GM18507 (cell line): ENCODE measurements at places on chromosomes 12 and 14.
A peak's percentile ranks its signal among the peaks of the same experiment; 100 is the strongest.

GRCh38 chr12:38921025-38921677, 15.8 kb upstream of the CPNE8 start:
- DNase-seq: no peak

DNA sequence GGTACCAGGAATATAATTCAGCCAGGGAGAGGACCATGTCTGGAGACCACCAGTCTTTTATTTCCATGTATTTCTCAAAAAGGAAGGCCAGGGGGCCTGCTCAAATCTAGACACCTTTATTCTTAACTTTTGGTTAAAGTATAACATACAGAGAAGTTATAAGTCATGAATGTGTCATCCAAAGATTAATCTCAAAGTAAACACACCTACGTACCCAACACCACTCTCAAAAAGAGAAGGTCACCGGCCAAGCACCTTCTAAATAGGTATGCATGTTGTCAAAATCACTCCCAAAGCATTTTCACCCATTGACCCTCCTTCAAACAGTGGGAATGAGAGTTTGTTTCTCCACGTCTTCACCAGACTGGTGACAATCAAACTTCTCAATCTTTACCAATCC, 60.0 kb upstream of the FZD10 start:
- no peak for DNase-seq

GRCh38 chr12:124747426-124748161, 116.1 kb downstream of the SCARB1 start:
- DNase-seq: peak; percentile 55

DNA sequence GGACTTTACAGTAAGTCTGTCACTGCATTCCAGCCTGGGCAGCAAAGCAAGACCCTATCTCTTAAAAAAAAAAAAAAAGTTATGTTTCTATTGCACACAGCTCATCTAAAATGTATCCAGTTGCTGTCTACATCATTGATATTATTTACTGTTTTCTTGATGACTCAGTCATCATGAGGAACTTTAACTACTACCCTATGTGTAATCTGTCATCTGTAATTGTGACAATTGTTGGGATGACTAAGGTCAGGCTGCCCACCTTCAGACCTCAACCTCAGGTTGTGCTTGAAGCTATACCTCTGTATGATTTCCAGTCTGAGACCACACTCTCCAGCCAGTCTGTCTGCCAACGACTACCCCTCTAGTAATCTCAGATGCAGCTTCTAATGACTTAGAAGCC, 15.3 kb downstream of the PPP1R13B start:
- no peak for DNase-seq

GRCh38 chr12:14948672-14949071, 10.3 kb upstream of the ERP27 start:
- DNase-seq: peak; percentile 69

- no peak for DNase-seq
Measured at GRCh38 chr12:104376650-104377513, 73.3 kb downstream of the EID3 start.

DNA sequence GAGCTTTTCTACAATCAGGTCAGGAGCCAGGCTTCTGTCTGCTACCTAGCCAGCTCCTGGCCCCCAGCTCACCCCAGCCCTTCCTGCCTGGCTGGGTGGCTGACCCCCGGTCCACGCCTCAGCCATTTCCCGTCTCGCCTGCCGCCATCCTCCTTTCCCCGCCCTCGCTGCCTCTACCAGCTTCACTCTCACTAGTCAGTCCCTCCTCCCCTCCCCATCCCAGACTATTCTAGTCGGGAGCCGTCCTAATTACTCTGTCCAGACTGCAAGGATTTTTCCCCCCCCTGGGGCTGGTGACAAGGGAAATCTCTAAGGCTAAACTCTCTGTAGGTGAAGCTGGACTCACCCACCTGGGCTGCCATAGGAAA, 825 bp downstream of the DHH start:
- DNase-seq: no peak

GRCh38 chr12:103268831-103269514, 226.8 kb downstream of the C12orf42 start:
- DNase-seq: no peak

GRCh38 chr14:20827326-20827725, 24.7 kb upstream of the RNASE1 start:
- no peak for DNase-seq

GRCh38 chr12:4047421-4047820, 174.2 kb upstream of the PARP11 start:
- no peak for DNase-seq

DNA sequence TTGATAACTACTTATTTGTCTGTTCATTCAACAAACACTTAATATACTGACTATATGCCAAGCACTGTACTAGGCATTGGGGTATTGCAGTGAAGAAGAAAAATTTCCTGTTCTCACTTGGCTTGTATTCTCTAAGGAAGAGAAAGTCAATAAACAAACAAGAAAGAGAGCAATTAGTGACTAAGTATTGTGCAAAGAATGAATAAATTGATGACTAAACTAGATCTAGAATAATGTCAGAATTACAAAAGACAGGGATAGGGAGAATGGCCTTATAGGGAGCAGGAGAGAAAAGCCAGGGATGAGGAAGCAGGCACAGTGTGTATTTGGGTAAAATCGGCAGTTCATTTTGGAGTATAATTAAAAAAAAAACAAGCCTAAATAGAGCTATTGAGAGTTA, 4.2 kb upstream of the LIN7A start:
- no peak for DNase-seq

DNA sequence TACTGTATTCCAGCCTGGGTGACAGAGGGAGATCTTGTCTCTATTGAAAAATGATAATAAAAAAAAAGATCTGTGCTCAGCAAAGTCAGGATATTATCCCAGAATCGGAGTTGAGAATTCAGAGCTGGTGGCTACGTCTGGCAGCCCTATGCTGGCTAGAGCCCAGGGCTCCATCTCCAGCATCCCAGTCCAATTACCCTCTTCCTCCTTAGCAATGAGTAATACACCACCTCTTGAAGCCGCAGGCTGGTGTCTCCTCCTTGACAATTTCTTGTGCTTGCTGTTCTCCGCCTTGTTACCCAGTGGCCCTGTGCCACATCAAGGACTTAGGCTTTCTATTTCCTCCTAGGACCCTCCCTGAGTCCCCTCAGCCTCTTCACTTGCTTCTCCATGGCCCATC, 38.4 kb upstream of the DDX11 start:
- DNase-seq: no peak

GRCh38 chr14:100653409-100653808, 66.2 kb upstream of the BEGAIN start:
- DNase-seq: no peak

DNA sequence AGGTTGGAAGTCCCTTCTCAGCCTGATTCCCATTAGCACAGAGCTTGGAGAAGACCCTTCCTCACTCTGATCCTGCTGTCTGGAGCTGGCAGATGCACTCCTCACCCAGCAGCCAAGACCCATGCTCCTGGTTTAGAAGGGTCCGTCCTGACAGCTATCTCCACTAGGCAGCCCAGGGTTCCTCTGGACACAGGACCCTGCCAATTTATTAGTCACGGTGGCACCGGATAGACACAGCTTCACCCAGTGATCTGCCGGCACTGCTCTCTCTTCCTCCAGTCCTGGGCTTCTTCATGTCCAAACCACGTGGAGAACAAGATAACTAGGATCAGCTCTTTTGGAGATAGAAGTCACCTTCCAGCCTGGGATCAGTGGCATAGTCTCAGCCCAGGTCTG, 26.2 kb upstream of the TCL1B start:
- no peak for DNase-seq

DNA sequence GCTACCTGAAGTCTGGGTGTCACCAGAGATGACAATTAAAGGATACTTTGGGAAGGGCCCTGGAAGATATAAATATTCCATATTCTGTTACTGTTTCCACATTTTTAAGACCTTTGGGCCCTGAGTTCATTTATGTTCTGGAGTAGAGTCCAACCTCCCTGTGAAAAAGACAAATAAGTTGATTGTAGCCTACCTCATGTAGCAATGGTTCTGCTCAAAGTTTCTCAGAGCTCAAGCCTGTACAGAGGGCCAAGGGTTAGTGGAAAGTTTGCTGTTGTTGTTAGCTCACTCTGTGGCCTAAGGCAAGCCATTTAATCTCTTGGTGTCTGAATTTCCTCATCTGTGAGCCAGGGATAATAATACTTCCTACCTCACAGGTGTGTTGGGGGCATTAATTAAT, 284.7 kb upstream of the DDHD1 start:
- no peak for DNase-seq

- DNase-seq: no peak
Measured at GRCh38 chr14:101788016-101788635, 26.6 kb downstream of the PPP2R5C start.

DNA sequence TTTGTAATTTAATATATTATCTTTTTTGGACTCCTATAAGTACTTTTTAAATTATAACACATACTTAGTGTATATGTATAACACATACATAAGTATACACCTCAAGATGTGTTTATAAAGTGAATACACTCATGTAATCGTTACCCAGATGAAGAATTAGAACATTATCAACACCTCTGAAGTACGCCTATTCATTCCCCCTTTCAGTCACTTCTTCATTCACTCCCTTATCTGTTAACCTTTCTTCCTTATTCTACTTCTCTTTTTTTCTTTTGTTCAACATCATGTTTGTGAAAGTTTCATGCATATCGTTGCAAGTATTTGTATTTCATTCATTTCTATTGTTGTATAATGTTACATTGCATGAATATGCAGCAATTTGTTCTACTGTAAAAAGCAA, 98.5 kb downstream of the ARID2 start:
- DNase-seq: no peak

DNA sequence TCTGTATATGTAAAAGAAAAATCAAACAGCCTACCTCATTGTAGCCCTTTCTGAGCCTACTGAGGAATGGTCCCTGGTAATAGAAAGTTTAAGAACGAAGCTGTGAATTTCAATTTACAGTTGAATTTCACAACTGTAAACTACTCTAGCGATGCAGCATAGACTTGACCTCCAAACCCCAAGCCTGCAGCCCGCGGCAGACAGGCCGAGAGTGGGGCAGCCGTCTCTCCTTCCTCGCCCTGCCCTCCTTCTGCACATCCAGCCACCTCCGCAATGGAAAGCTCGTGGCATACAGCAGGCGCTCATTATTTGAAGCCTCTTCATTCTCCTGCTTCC, 15.3 kb downstream of the RNASE2 start:
- DNase-seq: no peak

DNA sequence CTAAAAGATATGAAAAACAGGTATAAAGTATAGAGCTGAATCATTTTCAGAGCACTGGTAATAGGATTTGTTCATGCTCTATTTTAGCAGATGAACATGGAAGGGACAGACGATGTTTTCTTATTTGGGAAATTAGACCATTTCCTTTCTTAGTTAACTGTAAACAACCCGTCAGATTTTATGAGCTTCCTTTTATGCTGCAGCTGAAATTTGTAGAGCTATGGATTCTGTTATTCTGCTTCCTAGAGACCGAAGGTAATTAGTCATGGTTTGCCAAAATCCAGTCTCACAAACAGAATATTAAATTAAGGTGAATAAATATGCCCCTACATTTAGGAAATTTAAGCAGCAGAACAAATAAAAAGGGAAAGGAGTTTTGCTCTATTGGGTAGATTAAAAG, 180.2 kb upstream of the SYT1 start:
- no peak for DNase-seq

GRCh38 chr14:34175574-34175973, 224.7 kb upstream of the EGLN3 start:
- no peak for DNase-seq

- DNase-seq: no peak
Measured at GRCh38 chr12:131561891-131562684, 148.8 kb upstream of the SFSWAP start.

DNA sequence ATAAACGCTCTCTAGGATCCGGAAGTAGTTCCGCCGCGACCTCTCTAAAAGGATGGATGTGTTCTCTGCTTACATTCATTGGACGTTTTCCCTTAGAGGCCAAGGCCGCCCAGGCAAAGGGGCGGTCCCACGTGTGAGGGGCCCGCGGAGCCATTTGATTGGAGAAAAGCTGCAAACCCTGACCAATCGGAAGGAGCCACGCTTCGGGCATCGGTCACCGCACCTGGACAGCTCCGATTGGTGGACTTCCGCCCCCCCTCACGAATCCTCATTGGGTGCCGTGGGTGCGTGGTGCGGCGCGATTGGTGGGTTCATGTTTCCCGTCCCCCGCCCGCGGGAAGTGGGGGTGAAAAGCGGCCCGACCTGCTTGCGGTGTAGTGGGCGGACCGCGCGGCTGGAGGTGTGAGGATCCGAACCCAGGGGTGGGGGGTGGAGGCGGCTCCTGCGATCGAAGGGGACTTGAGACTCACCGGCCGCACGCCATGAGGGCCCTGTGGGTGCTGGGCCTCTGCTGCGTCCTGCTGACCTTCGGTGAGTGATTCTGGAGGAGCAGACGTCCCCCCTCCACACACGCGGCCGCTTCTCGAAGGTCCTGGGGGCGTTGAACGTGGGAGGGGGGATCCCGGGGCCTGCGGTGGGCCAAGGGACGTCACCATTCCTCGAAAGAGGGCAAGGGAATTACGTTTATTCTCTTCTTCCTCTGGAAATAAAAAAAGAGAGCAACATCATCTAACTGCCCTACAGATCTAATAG, at the start of gene HSP90B1:
HSP90B1 (plus strand) TSS at position 377 of the 753 bp plus-strand sequence; CDS start at position 483, 106 bp downstream.
- DNase-seq: peak; percentile 97

DNA sequence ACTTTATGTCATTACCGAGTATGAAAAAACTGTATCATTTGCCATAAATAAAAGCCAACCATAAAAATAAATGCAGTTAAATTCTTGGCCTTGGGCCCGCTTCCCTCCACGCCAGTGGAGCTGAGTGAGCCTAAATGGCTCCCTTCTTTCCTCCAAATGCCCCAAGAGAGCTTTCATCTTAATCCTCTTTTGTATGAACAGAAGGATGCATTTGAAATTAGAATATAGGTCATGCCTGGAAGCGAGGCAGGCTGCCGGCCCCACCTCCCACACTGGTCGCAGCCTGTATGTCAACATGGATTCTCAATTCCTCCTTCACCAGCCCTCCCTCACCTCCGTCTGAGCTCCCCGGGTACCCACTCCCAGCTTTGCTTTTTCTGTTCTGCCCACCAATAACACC, 245.7 kb downstream of the SLC15A4 start:
- no peak for DNase-seq

DNA sequence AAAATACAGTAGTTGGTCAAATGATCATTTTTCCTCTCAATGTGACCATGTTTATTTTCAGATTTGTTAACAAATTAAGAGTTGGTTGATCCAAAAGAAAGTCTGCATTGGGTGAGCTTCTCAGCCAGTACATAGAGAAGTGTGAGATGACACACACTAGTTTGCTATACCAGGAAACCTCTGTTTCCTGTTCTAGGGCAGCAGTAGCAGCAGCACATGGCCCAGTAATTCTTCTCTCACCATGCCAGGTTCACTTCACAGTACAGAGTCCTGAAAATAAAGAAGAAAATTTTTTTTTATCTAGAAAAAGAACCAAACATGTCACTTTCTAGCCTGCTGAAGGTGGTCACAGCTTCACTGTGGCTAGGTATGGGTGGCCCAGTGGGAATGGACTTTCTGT, 250.2 kb upstream of the OR4E1 start:
- no peak for DNase-seq

DNA sequence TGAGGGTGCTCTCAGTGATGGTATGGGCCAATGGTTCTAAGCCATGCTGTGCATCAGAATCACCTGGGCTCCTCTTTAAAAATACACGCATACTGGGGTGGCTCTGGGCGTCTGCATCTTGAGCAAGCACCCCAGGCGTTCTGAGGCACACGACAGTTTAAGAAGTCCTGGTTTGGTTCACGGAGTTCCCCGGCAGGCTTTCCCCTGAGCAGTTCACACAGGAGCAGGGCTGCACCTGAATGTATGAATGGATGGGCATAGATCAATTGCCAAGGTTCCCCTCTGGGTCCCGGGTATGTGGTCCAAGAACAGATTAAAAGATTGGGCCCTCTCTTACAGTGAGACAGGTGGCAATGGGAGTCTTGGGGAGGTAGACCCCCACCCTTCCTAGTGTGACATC, 395.3 kb downstream of the DPF3 start:
- no peak for DNase-seq

- DNase-seq: no peak
Measured at GRCh38 chr14:81751198-81751597, 217.5 kb upstream of the SEL1L start.
